ENCODE measurements at places on chromosomes 1 and 21. TPM values are rescaled to one million over a fixed set of nuclear protein-coding genes. Genes with fewer than 3 reads are reported as not detected.
A peak's percentile ranks its signal among the peaks of the same experiment; 100 is the strongest.

DNA sequence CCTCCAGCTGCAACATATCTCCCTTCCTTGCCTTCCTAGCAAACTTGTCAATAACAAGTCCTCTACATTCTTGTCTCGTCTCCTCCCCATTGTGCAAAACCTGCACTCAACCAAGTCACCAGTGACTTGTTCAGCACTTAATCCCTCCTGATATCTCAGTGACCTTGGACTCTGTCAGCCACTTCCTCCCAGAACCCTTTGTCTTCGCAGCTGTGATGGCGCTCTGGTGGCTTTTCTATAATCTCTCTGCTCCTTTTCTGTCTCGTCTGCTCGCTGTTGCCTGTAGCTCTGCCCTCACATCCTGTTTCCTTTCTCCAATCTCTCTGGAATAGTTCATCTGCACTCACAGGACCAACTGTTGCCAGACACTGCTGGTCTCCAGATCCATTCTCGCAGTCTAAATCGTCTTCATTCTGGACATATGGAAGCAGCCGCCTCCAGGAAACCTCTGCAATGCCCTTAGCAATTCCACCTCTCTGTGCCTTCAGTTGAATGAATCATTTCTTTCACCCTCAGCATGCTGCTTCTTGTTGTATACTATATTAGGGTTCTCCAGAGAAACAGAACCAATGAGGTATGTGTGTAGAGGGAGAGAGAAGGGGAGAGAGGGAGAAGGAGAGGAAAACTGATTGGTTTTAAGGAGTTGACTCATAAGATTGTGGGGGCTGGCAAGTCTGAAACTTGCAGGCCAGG is 17.4 kb upstream of the IFNAR2 start:
- DNase-seq, result no peak

DNA sequence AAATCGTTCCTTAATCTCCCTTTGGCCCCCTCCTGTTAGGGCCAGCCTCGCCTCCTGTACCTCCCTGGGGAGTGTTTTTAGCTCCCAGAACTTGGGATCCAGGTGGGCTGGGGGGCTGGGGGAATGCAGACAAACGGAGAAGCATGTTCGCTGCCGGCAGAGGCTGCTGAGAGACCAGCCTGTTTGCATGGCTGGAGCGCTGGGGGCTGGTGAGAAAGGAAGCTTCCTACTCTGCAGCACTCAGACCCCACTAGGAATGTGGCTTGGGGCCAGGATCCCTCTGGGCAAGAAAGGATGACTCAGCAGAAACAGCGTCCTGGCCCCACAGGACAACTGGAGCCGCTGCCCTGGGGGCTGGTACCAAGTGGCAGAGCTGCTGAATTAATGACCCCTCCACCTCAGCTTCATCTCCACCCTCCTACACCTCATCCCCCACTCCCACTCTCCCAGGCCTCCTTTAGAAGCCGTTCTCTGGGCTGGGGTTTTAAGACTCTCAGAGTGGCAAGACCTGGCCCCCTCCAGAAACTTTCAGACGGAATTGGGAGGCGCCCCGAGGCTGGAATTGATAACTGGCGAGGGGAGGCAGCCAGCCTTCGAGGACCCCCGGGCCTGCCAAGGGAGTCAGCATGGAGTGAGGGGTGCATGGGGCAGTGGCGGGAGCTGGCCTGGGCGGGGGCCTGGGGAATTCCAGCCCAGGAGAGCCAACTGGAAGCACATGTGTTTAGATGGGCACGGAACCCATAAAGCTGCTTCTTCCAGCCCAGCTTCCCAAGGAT is 28.5 kb upstream of the EPS8L3 start:
- DNase-seq, result peak; percentile 83

DNA sequence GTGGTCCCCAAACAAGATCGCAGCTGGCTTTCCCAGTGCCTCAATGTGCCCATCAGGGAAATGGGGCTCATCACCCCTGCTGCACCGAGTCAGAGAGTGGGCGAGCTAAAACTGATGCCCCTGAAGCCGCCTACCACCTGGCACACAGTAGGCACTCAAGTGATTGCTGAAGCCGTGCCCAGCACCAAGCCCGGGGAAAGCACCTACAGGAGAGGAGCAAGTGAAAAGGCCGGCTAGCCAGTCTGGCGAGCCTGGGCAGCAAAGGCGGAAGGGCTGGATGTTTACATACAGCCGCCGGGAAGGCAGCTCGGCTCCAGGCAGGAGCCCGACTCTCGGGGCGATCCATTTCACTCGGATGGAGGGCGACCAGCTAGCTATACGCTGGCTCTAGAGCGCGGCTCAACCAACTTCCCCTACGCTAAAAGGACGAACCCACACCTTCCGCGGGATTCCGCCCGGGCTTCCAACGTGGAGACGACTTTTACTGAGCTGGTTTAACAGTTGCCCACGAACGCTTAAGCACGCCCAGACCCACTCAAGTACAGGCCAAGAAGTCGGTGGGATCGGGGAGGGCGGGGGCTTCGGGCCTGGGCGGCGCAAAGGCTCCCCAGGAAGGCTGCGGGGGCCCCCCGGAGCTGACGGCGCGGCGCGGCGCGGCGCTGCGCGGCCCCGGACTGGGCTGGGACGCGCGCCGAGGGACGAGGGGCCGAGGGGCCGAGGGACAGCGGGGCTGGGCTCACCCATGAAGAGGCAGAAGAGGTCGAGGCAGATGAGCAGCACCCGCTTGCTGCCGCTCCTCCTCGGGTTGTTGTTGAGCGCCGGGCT is 1.0 kb downstream of the PLPP3 start:
- no peak for DNase-seq

DNA sequence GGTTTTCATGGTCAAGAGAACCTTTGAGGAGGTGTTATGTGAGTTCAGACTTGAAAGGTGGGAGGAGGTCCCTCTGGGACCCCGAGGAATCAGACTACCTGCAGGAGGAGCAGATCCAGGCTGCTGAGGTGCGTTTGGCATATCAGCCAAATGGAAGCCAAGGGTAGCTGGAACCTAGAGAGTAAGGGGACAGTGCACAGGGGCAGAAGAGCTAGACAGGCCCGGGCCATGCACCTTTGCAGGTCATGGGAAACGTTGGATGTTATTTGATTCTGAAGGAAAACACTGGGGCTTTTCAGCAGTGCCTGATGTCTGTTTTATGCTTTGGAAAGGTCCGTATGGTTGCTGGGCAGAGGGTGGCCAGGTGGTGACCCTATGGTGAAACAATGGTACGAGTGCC is 169.2 kb downstream of the PGBD5 start:
- DNase-seq, result no peak

RPTN gene
- polyA plus RNA-seq, result not detected

DNA sequence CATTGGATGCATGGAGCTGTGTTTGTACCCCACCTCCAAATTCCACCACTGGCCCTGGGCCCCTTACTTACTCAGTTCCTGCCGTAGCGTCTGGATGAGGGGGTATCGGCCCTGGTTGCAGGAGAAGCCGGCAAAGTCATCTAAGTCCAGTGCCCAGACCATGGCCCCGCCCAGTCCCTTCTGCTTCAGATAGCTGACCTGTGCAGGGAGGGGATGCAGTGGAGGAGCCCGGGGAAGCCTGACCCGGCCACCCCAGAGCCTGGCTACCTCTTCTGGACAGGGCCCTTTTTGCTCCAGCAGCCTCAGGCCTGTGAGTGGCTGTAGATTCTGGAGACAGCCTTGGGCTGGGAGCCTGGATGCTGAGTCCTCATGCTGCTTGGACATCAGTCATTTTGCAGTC is 11.8 kb downstream of the CHIT1 start:
- DNase-seq, result no peak

DNA sequence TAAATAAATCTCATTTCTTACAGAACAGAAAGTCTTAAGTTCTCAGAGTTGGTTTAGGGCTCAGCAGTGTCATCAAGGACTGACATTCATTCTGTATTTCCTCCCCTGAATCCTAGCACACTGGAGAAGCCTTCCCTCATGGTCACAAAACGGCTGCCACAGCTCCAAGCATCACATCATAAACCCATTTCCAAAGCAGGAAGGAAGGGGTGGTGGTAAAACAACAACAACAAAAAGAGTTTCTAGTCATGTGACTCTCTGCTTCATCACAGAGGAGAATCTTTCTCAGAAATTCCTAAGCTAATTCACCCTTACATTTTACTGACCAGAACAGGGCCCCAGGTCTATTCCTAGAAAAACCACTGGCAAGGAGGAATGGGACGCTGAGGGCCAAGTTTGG is 210.3 kb downstream of the KAZN start:
- DNase-seq, result no peak

KIAA0040 gene
- 15.1 TPM for polyA plus RNA-seq

Measured in left renal pelvis (tissue), 4 donors.